ENCODE measurements at places on chromosomes 7 and 10.

DNA sequence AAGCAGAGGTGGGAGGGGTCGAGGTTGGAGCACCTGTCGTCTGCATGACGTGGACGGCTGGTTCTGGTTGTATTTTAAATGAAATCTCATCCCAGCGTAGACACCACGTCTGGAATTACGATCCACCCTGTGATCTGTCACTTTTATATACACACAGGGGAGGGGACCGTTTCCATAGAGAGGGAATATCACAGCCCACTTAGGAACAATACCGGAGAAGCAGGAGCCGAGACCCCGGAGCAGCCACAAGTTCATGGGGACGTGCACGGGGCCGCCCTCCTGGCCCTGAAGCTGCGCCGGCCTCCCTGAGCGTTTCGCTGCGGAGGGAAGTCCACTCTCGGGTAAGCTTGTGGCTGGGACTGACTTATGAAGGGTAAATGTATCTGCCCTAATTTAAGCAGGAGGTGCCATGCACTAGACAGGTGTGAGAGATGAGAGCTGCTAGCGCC, at the start of gene UCN3:
UCN3 (plus strand) TSS at position 77 of the 449 bp plus-strand sequence. CDS start 8,755 bp downstream, outside the sequence.
- DNase-seq, result no peak

DNA sequence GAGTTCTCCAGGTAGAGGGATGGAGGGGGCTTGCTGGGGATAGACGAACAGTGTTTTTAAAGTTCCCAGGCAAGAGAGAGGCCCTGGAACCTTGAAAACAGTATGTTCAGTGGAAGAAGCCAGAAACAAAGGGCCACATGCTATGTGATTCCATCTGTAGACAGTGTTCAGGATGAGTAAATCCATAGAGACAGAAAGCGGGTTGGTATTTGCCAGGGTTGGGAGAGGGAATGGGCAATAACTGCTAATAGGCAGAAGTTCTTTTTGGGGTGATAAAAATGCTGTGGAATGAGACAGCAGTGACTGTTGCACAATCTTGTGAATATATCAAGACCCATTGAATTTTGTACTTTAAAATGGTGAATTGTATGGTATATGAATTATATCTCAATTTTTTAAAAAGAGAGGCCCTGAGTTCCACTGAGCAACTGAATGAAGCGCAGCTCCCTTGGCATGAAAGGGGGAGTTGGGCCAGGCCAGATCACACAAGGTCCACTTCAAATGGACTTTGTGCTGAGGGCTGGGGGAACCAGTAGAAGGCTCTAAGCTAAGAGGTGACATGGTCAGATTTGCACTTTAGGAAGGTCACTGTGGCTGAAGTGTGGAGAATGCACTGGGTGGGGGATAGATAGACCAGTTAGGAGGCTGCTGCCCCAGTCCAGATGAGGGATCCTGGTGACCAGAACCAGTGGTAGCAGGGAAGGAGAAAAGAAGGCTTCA, 34.0 kb downstream of the LEP start:
- DNase-seq, result no peak

DNA sequence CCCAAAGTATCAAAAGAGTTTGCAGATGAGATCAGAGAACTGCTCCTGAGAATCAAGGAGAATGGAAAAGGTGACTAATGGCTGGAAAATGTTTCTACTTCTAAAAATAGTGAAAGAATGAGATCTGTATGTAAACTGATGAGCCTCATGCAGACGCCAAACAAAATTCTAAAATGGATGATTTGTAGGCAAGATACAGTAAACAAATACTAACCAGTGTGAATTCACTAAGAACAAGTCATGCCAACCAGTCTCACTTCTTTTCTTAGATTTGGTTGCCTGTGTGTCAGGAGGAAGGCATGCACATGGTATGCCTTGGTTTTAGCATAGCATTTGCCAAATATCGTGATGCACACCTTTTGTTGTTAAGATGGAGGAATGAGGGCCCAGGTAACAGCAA, 94.9 kb upstream of the PIK3CG start:
- DNase-seq, result no peak

DNA sequence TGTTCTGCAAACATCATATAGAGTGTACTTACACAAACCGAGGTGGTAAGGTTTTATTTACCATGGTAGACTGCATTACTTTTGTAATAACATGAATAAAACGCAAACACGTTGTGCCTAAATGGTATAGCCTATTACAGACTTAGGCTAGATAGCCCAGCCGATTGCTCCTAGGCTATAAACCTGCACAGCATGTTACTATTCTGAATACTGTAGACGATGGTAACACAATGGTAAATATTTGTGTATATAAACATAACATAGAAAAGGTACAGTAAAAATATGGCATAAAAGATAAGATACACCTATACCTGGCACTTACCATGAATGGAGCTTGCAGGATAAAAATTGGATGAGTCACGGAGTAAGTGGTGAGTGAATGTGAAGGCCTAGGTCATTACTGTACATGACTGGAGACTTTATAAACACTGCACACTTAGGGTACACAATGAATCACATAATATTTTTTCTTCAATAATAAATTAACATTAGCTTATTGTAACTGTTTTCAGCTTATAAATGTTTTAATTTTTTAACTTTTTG, 16.3 kb downstream of the AKR1D1 start:
- DNase-seq, result no peak

- DNase-seq, result no peak
Observed at GRCh38 chr10:66656499-66656898, 269.3 kb upstream of the LRRTM3 start.

- DNase-seq, result no peak
Observed at GRCh38 chr10:113000442-113000841, 50.4 kb downstream of the TCF7L2 start.

Measured in hippocampal formation (tissue), 2 donors.